ENCODE measurements at places on chromosomes 3 and 15.

DNA sequence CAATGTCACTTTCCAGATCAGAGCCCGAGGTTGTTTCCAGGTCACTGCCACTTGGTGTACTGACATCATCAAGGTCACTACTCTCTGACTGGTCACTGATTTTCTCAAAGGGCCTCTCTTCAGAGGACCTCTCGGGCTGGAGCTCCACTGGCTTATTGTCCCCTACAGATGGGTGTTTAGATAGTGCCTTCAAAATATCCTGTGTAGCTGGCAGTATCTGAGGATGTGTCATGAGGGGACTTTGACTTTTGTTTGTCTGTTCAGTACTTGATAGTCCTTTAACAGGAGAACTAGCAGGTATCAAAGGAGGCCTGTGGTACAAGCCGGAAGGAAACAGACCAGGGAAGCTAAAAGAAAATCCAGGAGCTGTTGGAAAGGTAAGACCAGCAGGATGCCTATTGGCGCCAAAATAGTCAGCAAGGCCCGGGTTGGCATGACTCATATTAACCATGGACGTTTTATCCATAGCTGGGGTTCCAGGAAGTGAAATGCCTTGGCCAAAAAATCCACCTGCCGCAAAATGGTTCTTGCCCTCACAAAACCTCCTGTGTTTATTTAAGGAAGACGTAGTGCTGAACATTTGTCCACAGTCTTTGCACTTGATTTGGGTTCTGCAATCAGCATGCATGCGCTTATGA, 547.3 kb downstream of the MECOM start:
- no peak for DNase-seq

DNA sequence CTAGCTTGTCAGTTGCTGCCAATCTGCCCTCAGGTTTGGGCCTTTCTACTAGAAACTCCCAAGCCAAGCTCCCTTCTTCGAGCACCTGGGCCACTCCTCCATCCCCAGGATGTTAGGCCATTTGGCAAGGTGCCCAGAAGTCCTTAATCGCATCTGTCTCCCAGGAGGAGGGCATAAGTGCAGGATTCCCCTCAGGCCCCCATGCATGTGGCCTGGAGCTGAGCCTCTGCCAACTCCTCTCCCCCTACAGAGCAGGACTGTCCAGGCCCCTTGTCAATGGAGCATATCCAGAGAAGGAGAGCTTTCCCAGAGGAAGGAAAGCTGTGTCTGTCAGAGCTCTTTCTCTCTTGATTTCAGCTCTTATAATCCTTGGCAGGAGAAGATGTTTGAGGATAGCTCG, 182.6 kb upstream of the ROPN1 start:
- DNase-seq: no peak

- DNase-seq: no peak
These were observed 7.6 kb upstream of the SPTBN5 start for GRCh38 chr15:41901431-41901830.

GRCh38 chr3:121152573-121152972, 244.6 kb downstream of the STXBP5L start:
- DNase-seq: no peak

GRCh38 chr3:73401059-73401458, 223.7 kb downstream of the PDZRN3 start:
- no peak for DNase-seq

DNA sequence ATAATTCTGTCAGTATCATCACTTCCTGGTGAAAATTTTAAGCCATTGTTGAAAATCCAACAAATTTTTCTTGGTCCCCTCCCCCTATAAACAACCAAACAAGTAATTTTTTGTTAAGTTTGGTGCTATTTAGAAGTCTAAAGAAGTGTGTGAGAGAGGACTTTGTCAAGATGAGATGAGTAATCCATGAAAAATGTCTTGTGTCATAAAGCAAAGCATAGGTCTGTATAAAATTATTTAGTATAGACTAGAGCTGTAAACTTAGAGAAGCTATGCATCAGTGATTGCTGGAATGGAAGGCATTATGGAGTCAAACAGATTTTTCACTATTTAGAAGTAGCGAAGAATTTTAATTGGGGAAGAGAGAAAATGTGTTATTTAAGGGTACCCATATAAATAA, 31.4 kb downstream of the MAPK6 start:
- DNase-seq: no peak

GRCh38 chr3:196251918-196252317, 35.6 kb downstream of the SLC51A start:
- DNase-seq: no peak

GRCh38 chr15:89648106-89649012, 6.9 kb downstream of the KIF7 start:
- no peak for DNase-seq

DNA sequence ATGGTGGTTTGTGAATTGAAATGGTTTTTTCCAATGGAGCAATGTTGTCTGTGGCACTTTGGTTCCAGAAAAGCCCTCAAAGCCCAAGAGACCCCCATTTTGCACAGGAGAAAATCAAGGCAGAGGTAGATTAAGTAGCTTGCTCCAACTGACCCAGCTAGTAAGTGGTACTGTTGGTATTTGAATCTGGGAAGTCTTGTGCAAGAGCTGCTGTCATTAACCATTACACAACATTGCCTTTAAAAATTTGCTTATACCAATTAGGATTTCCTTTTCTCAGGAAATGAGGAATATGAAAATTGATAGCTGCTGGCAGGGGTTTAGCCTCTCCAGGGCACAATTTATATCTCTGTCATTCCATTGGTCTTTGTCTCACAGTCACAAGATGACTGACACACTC, 102.4 kb upstream of the UBE3A start:
- no peak for DNase-seq

DNA sequence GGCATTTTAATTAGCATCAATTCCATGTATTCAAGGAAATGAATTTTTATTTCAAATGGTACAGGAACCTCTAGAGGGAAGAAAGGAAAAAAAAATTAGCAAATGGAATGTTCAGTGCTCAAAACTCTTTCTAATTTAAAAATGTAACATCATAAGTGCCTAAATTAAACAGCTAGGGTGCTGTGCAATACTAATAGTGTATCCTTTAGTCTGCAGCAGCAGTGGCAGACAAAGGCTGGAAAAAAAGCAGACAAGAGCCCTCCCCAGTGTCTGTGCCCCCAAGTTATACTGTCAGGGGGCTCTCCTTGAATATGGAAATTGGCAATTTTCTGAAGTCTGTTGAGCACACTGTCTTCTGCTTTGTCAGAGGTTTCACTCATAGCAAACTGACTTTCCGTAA, 159.5 kb downstream of the CLSTN2 start:
- no peak for DNase-seq

DNA sequence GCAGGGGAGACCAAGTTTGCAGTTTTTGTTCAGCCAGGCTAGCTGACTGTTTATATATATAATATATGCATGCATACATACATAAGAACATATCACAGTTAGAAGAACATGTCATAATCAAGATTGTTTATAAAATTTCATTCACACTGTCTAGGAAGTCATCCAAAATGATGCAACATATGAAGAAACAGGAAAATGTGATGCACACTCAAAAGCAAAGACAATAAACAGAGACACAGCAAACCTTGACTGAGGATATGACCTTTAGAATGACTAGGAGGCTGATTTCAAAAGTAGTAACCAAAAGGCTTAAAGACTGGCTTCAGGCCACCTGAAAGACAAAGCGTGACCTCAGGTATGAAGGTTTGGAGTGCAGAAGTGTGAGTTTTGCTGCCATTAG, 166.2 kb upstream of the NDN start:
- no peak for DNase-seq

DNA sequence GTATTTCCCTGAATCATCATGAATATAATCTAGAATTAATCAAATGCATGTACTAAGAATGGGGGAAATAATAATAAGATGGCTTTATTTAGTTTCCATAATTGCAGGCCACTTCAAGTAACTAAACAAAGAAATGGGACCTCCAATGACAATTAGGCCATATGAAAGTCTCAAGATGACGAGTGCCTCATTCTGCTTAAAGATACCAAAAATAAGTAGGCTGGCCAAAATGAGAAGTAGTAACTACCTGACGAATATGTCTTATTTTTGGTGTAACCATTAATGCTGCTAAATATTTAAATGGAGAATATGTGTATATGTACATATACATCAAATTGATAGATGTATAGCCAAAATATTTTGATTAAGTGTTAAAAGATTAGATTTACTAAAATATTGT, 932.6 kb downstream of the EPHA3 start:
- DNase-seq: no peak

DNA sequence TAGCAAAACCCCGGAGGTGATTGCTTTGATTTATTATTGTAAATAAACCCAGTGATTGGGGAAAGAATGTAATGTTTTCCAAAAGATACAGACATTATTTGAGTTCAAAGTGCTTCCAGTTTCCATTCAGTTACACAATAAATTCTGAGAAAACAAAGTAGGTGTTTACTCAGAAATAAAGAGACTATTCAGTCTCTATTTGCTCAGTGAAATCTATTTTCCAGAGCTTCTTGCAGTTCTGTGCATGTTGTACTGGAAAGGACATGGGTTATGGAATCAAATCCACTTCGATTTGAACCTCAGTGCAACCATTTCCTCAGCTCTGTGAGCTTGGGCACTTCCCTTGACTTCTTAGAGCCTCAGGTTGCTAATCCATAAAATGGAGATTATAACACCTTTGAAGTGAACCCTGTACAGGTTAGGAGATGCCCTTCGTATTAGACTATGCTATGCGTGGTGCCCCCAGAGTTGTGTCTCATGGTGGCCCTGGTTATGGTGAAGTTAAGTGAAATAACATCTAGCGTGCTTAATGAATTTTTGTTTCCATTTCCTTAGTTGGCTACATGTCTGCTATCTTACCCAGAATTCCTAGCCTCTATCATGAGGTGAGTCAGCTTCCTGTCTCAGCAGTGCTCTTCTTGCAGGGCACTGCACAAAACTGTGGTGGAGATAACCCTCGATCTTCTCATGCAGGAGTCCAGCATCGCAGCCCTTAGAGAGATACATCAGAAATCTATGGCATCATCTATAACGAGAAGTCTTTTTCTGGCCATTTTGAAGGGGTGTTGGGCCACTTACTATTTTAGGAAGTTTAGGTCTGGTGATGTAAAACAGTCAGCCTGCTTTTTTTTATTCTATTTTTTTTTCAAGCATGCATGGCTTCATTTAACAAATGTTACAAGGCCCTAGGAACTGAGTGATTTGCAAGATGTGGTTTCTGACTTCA, 97.7 kb downstream of the RPL39L start:
- DNase-seq: no peak

DNA sequence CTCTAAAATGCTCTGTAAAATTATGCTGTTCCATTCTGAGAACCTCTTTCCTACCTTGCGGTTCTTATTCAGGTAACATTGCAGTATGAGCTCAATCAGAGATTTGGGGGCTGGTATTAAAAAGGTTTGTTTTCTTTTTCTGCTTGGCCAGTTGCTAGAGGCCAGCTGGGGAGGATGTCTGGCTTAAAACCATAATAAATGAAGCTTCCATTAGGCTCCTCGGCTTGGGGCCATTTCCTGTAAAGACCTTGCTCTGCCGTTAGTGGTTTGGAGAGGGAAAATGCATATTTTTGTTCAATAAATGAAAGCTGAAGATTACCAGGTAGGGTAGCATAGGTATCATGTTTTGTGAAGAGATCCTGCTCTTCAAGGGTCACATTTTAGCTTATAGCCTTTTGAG, 55.2 kb downstream of the MCTP2 start:
- DNase-seq: no peak

GRCh38 chr15:52379395-52380106, 83.9 kb upstream of the MYO5C start:
- no peak for DNase-seq

DNA sequence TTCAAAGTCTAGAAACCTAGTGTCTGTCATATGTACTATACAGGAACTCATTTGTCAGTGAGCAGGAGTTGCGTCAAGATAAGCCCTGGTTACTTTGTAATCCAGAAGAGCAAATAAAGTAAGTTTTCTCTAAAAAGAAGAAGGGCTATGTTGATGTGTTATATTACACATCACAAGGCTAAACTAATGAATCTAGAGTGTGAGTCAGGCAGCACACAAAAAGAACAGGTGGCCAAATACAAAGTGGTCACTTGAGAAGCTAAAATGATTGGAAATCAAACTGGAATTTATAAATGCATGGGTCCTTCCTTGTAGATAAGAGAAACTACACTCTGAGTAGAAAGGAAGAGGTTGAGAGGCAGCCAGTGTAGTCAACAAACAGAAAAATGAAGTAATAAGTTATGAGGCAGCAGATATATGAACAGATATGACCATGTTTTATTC, 771.6 kb downstream of the DIPK2A start:
- DNase-seq: no peak

DNA sequence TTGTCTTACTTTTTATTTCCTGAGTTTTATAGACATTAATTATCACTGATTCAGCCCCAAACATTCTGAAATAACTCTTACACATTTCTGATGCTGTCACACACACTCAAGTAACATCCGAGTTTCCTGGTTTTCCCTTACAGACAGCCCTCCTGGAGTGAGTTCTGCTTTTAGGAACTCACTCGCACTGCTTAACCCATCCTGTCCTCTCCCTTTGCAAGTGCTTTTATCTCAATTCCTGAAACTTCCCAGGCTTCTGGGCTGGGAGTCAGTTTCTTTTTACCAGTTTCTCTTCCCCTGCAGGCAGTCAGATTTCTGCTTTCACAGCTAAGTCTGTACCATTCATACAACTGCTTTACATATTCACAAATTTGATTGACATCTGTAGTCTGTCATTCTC, 15.6 kb upstream of the SH3GL3 start:
- DNase-seq: no peak

DNA sequence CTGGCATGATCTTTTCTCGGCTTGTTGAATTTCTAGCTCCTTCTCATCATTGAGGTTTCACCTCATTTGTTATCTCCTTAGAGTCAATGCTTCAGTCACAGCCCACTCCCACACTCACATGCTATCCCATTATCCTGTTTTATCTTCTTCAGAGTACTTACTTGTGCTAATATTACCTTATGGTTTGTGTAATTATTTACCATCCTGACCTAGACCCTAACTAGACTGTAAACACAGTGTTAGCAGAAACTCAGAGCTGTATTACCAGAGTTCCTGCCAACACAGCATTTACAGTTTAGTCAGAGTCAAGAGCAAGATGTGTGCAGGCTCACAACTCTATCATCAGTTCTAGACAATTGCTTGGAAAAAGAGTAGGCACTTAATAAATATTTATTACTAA, 144.7 kb downstream of the OTOL1 start:
- no peak for DNase-seq

DNA sequence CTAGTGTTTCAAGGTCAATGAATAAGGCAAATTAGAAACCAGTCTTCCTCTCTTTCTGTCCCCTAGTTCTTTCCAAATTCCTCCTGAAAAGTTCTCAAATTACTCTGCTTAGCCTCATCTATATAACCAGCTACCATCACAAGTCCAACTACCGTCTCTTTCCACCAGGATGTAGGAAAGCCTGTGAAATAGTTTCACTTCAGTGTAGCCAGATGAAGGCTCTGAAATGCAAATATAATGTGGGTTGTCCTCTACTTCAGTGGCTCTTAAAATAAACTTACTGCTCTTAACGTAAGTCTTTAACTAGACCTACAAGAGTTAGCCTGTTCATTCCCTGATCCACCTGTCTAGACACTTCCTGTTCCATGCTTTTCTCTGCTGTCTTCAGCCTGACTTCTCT, 827.7 kb downstream of the ROBO1 start:
- no peak for DNase-seq

GRCh38 chr15:59244337-59244736, 37.7 kb downstream of the LDHAL6B start:
- no peak for DNase-seq
